ENCODE measurements at places on chromosomes 7 and 10. TPM values are rescaled to one million over a fixed set of nuclear protein-coding genes. Genes with fewer than 3 reads are reported as not detected.

GSTO1 gene
- 45.0 TPM for polyA plus RNA-seq

DNA sequence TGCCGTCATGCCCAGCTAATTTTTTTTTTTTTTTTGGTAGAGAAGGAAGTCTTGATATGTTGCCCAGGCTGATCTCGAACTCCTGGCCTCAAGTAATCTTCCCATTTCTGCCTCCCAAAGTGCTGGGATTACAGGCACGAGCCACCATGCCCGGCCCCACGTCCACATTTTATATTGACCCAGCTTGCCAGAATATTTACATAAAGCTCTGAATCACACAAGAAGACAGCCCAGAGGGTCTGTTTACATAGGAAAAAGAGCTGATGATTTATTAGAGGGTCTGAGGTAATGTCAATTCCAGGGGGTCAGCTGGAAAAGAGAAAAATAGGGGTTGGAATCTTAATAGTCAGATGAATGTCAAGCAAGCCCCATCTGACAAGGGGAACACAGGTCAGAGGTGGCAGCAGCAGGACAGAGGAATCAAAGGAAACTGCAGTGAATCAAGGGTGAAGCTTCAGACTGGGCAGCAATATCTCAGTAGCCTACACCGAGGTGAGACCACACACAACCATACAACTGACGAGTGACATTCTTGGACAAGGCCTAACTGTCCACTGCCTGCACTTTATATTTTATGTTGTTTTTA lies 15.8 kb upstream of the SLF2 start:
- DNase-seq = no peak

DNA sequence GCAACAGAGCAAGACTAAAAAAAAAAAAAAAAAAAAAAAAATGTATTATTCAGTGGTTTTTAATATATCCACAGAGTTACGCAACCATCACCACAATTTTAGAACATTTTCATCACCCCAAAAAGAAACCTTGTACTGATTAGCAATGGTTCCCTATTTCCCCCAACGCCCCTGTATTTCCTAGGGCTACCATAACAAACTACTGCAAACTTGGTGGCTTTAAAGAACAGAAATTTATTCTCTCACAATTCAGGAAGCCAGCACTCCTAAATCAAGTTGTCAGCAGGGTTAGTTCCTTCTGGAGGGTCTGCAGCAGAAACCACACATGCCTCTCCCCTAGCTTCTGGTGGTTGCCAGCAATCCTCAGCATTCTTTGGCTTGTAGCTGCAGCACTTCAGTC lies 5.9 kb upstream of the NUP42 start:
- DNase-seq = no peak

MBLAC1 gene
- polyA plus RNA-seq = 0.97 TPM

AKR1C4 gene
- not detected for polyA plus RNA-seq

GRCh38 chr10:71521504-71522441 lies 125.1 kb downstream of the CDH23 start:
- no peak for DNase-seq

DNA sequence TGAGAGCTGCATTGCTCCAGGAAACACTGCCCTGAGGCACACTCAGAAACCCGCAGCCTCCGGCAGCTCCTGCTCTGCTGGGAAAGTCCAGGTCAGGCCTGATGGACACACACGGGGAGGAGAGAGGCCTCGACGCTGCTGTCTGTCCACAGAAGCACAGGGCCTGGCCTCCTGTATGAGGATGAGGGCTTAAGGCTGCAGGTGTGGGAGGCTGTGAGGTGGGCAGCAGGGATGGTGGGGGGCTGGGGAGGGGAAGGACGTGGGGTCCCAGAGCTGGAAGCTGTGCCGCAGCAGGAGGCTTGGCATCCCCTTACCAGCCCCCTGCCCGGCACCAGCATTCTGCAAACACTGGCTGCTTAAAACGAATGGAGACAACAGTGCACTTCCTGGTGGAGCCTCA lies 186.2 kb downstream of the DNAJB6 start:
- DNase-seq = no peak

GRCh38 chr10:124962421-124962820 lies 20.5 kb downstream of the ZRANB1 start:
- DNase-seq = no peak

GRCh38 chr10:101896225-101896877 lies 52.8 kb upstream of the KCNIP2 start:
- DNase-seq = no peak
